ENCODE measurements at places on chromosomes 7 and 10. TPM values are rescaled to one million over a fixed set of nuclear protein-coding genes. Genes with fewer than 3 reads are reported as not detected.

DNA sequence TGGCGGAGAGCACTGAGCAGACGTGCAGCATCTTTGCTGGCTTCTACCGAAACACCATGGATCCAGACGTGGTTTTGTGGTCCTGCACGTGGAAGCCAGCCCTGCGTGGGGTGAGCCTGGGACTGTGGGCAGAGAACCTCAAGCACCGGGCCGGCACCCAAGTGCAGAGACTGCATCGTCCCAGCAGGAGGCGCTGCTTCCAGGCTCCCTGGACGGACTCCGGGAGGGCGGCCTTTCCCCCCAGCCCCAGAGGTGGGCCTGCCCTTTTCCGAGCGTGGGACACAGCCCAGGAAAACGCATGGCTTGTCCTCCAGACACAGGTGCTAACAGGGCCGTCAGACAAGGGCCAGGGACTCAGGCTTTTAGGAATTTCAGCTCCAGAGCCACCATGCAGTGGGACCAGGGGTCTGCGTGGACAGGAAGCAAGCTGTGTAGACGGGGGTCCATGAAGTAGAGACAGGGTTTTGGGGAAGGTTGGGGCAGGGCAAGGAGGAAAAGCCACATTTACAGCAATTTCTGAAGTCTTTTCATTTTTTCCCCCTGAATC, 303.9 kb downstream of the WDR37 start:
- no peak overlapping the region for H3K4me3 ChIP-seq
- DNase-seq, result no peak
- H3K27me3 ChIP-seq, result no peaks in the 10 kb centered on the region
- no peaks in the 10 kb centered on the region for H3K36me3 ChIP-seq
- H3K4me1 ChIP-seq, result peaks cover 13% of the 10 kb centered on the region
- H3K27ac ChIP-seq, result no peak overlapping the region

DNA sequence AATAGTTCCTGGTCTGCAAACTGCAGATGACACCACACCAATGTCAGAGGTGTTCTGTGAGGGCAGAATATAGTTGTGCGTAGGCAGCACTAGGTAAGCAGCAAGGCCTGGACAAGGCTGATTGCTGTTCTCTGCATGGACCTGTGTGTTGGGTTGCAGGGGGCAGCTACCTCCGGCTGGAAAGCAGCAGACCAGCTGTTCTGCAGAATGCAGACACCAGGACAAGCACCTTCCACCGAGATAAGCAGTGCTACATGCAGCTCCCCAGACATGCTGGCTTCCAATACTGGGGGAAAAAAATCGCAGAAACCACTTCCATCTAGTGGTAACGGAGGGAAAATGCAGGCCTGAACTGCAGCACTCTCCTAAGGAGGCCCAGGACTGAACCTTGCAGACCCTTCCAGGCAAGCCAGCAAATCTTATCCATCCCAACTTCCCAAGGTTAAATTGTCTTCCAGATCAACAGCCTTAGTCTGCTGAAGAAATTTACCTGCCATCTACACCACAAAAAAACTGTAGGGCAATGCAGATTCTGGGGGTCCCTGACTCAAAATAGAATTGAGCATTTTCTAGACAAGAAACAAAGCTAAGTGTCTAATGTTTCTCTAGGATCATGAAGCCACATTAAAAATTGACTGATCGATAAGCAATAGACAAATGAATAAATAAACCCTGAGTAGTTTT, 50.5 kb upstream of the COBL start:
- no peak overlapping the region for H3K27ac ChIP-seq
- no peak overlapping the region for H3K4me3 ChIP-seq
- no peak for DNase-seq
- H3K4me1 ChIP-seq, result no peaks in the 10 kb centered on the region

DNA sequence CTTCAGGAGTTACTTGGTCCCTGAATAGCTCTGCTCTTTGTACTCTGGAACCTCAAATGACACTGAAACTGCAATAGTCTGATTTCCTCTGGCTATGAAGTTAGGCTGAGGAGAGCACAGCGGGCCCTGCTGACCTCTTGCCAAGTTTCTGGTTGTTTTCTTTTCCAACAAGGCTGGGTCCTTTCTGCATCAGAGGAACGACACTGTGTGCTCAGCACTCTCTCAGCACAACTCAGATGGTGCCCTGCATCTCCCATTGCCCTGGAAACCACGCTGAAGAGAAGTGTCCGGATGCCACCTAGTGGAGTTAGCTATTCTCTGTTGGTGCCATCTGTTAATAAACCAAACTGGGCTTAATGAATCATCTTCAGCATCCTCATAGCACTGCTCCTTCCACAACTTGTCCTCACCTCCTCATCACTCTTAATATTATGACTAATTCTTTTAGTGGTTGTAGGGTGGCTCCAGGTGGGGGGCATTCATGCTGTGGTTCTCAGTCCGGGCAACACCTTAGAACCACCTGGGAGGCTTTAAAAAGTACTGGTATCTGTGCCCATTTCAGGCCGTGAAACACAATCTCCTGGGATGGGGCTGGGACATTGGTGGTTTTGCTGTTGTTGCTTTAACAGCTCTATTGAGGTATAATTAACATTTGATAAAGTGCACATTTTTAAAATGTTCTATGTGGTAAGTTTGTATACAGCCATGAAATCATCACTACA, 8.2 kb upstream of the EFCAB10 start:
- no peak for DNase-seq
- H3K36me3 ChIP-seq, result no peaks in the 10 kb centered on the region
- peaks cover 6% of the 10 kb centered on the region for H3K4me1 ChIP-seq
- no peaks in the 10 kb centered on the region for H3K27me3 ChIP-seq
- no peak overlapping the region for H3K4me3 ChIP-seq

- no peaks in the 10 kb centered on the region for H3K27me3 ChIP-seq
- H3K4me3 ChIP-seq, result no peak overlapping the region
- H3K36me3 ChIP-seq, result no peaks in the 10 kb centered on the region
- H3K4me1 ChIP-seq, result no peaks in the 10 kb centered on the region
- DNase-seq, result no peak
- no peak overlapping the region for H3K27ac ChIP-seq
Measured at GRCh38 chr10:64076322-64076940, 555.2 kb downstream of the REEP3 start.

GRCh38 chr7:156918635-156919034, 25.7 kb upstream of the LMBR1 start:
- H3K27ac ChIP-seq, result no peak overlapping the region
- no peaks in the 10 kb centered on the region for H3K36me3 ChIP-seq
- H3K4me1 ChIP-seq, result no peaks in the 10 kb centered on the region

DNA sequence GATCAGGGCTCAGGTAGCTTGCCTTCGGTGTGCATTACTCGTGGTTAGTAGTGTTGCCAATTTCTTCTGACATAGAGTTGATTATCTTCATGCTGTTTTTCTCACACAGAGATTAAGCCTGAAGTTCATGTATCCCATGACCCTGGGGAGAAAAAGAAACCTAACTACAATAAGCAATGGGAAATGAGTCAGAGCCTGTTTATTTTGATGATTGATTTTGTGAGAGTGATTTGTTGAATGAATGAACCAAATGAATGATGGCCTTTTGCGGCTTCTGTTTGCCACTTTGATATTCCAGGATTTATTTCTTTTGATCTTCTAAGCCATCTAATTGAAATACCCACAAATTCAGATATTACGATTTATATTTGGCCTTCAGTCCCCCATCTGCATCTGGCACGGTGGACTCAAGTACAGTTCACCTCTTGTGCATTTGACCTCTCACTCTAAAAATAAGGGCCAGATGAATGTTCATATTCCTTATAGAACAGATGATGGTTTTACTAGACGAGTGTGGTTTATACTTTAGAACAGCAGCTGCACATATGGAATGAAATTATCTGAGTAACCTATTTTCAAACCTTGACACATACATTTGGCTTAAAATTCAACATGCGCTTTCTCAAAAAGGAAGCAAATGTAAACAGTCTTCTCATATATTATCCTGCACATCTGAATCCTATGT, 110.7 kb downstream of the PLCE1 start:
- no peak overlapping the region for H3K4me3 ChIP-seq
- no peaks in the 10 kb centered on the region for H3K36me3 ChIP-seq
- H3K27me3 ChIP-seq, result no peaks in the 10 kb centered on the region
- DNase-seq, result peak; percentile 62
- no peak overlapping the region for H3K27ac ChIP-seq
- H3K4me1 ChIP-seq, result peaks cover 31% of the 10 kb centered on the region

Gene UNC5B
- total RNA-seq, result 2.1 TPM

Gene MMRN2
- 66.0 TPM for total RNA-seq

GRCh38 chr10:95290461-95291364, at the start of gene PDLIM1:
PDLIM1 (minus strand) TSS chr10:95291003; CDS start chr10:95290915, 88 bp downstream.
- peaks cover 9% of the 10 kb centered on the region for H3K27me3 ChIP-seq
- H3K27ac ChIP-seq, result peak within 1 kb of the TSS; percentile 77
- H3K36me3 ChIP-seq, result no peaks in the 10 kb centered on the region
- H3K4me1 ChIP-seq, result peaks cover 32% of the 10 kb centered on the region

Gene IFIT1B
- 0.33 TPM for total RNA-seq

Gene SPAM1
- not detected for total RNA-seq

DNA sequence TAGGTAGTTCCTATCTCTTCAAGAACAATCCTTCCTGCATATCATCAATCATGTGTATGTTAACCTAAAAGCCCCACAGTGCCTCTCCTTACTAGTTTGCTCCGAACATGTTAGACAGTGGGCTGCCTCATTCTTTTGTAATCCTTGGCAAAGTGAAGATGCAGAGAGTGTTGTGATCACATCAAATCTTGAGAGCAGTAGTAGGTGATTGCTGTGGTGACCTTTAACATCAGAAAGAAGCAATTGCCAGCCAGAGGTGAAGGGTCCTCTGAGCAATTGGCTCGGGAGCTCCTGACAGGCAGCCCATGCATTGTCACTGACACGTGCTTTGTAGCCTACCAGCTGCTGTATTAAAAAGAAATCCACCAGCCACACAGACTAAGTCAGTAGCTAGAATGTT, 19.6 kb upstream of the GSTK1 start:
- peaks cover 5% of the 10 kb centered on the region for H3K4me1 ChIP-seq
- no peak overlapping the region for H3K4me3 ChIP-seq
- DNase-seq, result peak; percentile 39
- no peak overlapping the region for H3K27ac ChIP-seq

Gene ANKRD2
- total RNA-seq, result 1.6 TPM

Gene ELFN1
- 1.7 TPM for total RNA-seq

GRCh38 chr10:52004342-52004949, 305.1 kb upstream of the CSTF2T start:
- no peak overlapping the region for H3K27ac ChIP-seq
- DNase-seq, result no peak
- H3K4me3 ChIP-seq, result no peak overlapping the region
- no peaks in the 10 kb centered on the region for H3K27me3 ChIP-seq
- H3K4me1 ChIP-seq, result no peaks in the 10 kb centered on the region
- H3K36me3 ChIP-seq, result no peaks in the 10 kb centered on the region

GRCh38 chr10:43569681-43570080, 4.7 kb downstream of the ZNF239 start:
- peaks cover 15% of the 10 kb centered on the region for H3K36me3 ChIP-seq
- H3K27me3 ChIP-seq, result no peaks in the 10 kb centered on the region
- H3K4me3 ChIP-seq, result no peak overlapping the region
- H3K27ac ChIP-seq, result no peak overlapping the region
- peaks cover 8% of the 10 kb centered on the region for H3K4me1 ChIP-seq

Gene ADAM8
- total RNA-seq, result 2.1 TPM

GRCh38 chr7:4470246-4470645, 211.8 kb upstream of the FOXK1 start:
- no peaks in the 10 kb centered on the region for H3K27me3 ChIP-seq
- no peak overlapping the region for H3K27ac ChIP-seq
- H3K36me3 ChIP-seq, result no peaks in the 10 kb centered on the region

Gene ZNF32
- total RNA-seq, result 54.8 TPM

Gene ADIRF
- total RNA-seq, result 59.4 TPM

Gene LRRC18
- not detected for total RNA-seq

GRCh38 chr7:154871507-154871906, 131.4 kb downstream of the PAXIP1 start:
- no peaks in the 10 kb centered on the region for H3K27me3 ChIP-seq
- H3K4me3 ChIP-seq, result no peak overlapping the region
- no peak overlapping the region for H3K27ac ChIP-seq
- no peaks in the 10 kb centered on the region for H3K36me3 ChIP-seq

- no peaks in the 10 kb centered on the region for H3K36me3 ChIP-seq
- H3K27ac ChIP-seq, result no peak overlapping the region
- H3K4me3 ChIP-seq, result no peak overlapping the region
- DNase-seq, result no peak
- peaks cover 13% of the 10 kb centered on the region for H3K4me1 ChIP-seq
Measured at GRCh38 chr7:91064938-91065337, 199.3 kb upstream of the FZD1 start.

Gene WDR86
- total RNA-seq, result 11.8 TPM

- H3K4me3 ChIP-seq, result no peak overlapping the region
- H3K27me3 ChIP-seq, result no peaks in the 10 kb centered on the region
- no peak for DNase-seq
Measured at GRCh38 chr10:18523025-18523424, 128.4 kb downstream of the NSUN6 start.

DNA sequence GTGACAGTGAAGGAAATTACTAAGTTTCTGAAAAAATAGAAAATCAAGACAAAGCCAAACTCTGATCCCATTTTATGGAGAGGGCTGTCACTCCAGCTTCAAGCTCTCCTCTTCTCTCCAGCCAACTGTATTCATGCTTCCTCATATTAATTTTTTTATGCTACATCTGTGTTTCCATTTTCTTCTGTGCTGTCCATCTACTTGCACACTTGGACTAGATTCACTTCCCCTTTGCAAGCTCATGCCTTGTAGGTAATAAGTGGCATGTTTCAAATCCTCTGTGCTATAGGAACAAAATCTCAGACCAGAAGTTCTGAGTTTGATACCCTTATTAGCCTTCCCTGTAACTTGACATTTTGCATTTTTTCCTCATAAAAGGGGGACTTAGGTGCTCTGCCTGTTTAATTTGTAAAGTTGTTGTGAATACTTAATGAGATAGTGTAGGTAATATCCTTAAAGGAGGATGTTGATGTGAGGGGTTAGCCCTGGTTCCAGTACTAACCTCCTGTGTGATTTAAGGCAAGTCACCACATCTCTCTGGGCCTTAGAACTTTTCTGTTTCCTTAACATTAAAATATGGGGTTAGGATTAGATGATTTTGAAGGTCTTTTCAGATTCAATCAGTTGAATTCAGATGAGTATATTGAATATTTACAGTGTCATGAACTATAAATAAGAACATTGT, 358.8 kb downstream of the BBS9 start:
- no peaks in the 10 kb centered on the region for H3K27me3 ChIP-seq
- no peaks in the 10 kb centered on the region for H3K4me1 ChIP-seq
- no peak overlapping the region for H3K4me3 ChIP-seq
- DNase-seq, result no peak
- H3K36me3 ChIP-seq, result peaks cover 5% of the 10 kb centered on the region
- H3K27ac ChIP-seq, result no peak overlapping the region

Gene ADCY1
- total RNA-seq, result 0.42 TPM

DNA sequence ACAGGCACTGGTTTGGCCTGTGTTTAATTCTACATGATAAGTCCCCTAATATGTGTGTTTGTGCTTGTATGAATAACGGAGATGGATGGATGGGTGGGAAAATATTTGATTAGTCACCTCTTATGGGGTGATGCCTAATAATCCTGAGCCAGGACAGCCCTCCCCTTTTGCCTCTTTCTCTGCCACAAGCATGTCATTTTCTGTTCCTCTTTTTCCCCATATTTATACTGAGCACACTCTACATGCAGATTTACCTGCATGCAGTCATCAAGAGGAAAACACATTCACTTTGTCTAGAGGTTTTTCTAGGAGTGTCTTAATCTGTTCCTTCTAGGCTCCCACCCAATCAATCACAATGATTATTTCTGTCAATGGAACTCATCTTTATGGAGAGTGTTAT, 111.6 kb upstream of the TBX20 start:
- H3K27me3 ChIP-seq, result no peaks in the 10 kb centered on the region
- H3K4me3 ChIP-seq, result no peak overlapping the region
- DNase-seq, result peak; percentile 57
- no peaks in the 10 kb centered on the region for H3K4me1 ChIP-seq
- H3K27ac ChIP-seq, result no peak overlapping the region

All from esophagus muscularis mucosa (tissue), 4 donors.